ENCODE measurements at places on chromosomes 13 and 19.

DNA sequence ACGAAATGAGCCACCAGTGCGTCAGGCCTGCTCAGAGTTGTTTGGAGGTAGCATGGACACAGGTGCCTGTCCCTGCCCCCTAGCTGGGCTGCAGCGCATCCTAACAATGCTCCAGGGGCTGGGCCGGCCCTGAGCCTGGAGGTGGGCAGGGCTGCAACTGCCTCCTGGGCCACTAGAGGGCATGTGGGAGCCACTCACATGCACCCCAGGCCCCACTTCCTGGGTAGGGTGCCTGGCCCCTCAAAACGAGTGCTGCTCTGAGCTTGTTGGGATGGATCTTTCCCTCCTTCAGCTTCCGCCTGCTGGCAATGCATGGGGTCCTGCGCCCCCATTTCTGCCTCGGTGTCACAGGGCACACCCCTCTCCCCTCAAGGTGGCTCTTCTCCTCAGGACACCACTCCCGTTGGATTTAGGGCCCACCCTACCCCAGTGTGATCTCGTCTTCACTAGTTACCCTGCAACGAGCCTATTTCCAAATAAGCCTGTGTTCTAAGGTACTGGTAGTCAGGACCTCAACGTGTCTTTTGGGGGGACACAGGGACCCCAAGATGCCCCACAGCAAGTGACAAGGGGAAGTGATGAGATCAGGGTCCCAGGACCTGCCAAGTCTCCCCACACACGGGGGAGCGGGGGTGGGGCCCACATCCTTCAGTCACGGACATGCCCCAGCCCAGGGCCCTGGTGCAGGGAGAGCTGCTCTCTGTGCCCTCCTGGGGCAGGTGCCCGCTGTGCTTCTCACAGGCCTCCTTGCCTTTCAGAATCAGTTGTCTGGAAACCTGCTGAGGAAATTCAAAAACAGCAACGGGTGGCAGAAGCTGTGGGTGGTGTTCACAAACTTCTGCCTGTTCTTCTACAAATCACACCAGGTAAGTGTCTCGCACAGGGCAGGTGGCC lies 131.3 kb downstream of the STK24 start:
- DNase-seq, result peak; percentile 83

- no peak for DNase-seq
Observed at GRCh38 chr13:35530147-35530546, 53.7 kb upstream of the MAB21L1 start.

- DNase-seq, result peak; percentile 16
Observed at GRCh38 chr13:112688560-112689302, 1.1 kb upstream of the ATP11A start.

DNA sequence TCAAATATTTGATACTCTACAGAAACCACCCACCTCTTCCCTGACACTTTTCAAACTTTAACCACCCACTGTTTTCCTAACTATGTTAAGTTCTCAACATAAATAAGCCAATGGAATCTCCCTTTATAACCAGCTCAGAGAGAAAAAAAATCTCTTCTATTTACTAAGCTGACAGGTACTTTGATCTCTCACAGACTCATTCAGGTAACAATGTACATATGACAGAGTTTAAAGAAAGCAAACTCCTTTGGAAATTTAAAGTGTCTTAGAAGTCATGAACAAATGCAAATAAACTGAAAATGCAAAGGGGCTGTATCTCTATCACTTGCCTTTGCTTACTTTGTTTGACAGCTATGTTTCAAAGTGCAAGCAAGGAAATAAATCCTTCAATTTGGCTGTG lies 109.3 kb downstream of the KLF12 start:
- DNase-seq, result no peak

- DNase-seq, result no peak
Observed at GRCh38 chr19:13689085-13689484, 75.2 kb upstream of the MRI1 start.

- no peak for DNase-seq
Observed at GRCh38 chr19:28424077-28424476, 788.9 kb downstream of the UQCRFS1 start.

- DNase-seq, result peak; percentile 40
Observed at GRCh38 chr19:45972947-45973540, 621 bp downstream of the NOVA2 start.

- no peak for DNase-seq
Observed at GRCh38 chr13:24664726-24665409, 15.3 kb upstream of the ATP12A start.

GRCh38 chr13:37539170-37539569 lies 59.4 kb downstream of the POSTN start:
- DNase-seq, result no peak

- DNase-seq, result no peak
Observed at GRCh38 chr13:26895081-26895807, 134.7 kb upstream of the GPR12 start.

- DNase-seq, result no peak
Observed at GRCh38 chr13:108376308-108376707, 106.8 kb downstream of the TNFSF13B start.

DNA sequence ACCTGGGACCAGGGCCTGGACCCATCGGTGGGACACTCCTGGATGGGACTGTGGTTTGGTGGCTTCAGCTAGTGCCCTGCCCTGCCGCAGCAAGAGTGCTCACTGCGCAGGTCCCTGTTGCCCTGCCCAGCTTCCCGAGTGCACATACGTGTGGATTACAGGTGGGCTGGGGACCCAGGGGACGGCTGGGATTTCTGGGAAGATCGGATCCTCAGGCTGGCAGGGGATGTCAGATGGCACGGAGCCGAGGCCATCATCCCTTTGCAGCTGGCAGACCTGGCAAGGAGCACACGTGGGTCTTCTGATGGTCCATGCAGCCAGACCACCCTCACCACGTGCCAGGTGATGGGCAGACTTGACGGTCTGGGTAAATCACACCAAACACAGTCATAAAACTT lies 69.3 kb downstream of the CHST8 start:
- no peak for DNase-seq

Data from B cell (primary cell).